Activated naive CD4-positive, alpha-beta T cell treated with anti-CD3 and anti-CD28 coated beads, Interleukin-2, amount 50 U/mL, for 72 hours (primary cell): ENCODE measurements at places on chromosomes 11 and 22.

DNA sequence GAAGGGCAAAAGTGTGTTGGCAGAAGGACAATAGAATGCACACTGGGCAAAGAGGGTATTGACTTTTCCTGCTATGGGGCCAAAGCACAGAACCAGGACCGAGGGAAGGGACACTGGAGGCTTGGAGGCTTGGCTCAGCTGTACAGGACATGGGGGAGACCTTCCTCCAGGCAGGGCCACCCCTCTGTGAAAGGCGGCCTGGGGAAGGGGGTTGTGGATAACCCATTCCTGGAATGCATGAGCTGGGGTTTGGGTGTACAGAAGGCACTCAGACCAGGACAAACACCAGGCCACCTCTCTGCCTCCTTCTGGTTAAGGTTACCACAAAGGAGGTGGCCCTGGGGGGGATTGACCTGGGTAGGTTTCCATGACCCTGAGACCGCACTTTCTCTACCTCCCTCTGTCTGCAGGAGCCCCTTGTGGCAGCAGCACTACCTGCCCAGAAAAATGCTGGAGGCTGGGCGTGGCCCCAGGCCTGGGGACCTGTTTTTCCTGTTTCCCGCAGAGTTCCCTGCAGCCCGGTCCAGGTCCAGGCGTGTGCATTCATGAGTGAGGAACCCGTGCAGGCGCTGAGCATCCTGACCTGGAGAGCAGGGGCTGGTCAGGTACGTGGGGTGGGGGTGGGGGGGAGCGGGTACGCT, 9.6 kb downstream of the P2RY2 start:
- DNase-seq = no peak

DNA sequence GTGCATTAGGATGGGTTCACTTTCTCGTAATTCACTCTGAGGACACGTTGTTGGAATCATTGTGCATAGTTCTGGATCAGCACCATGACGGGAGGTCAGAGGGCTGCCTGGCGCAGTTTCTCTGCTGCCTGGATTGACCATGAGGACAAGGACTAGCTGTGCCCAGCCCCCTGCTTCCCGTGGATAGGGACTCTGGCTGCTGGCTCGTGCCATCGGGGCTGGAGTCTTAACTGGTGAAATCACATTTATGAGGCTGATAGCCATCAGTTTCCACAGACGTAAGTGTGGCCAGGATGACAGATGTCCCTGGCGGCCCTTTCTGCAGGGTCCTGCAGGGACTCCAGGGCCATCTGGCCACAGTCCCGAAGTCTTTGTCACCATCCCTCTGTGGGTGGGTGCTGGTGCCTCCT, 24.1 kb upstream of the GRAMD4 start:
- no peak for DNase-seq

DNA sequence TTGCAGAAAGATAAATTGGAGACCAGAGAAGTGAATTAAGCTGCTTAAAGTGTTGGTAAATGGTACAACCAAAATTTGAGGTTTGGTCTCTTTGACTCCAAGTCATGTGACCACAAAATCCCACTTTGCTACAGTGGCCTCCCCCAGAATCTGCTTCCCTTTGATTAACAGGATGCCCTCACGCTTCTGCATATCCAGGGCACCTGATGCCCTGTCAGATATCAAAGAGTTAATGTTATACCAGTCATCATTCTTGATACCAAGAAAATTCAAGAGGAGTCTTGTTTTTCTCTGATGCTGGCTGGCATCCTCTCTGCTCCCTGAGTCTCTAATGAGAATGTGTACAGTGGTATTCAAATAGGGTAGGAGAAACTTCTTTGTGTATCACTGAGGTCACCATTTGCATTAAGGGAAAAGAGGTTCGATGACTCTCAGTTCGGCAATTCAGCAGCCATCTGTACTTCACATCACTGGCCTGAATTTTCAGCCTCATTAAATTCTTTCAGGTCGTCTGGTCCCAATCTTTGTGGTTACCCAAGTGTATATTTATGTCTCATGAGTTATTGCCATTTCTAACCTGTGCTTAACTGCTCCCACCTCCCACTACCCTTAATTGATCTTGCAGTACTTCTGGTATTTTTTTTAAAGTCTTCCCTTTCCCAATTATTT, 73.9 kb downstream of the BDNF start:
- no peak for DNase-seq

DNA sequence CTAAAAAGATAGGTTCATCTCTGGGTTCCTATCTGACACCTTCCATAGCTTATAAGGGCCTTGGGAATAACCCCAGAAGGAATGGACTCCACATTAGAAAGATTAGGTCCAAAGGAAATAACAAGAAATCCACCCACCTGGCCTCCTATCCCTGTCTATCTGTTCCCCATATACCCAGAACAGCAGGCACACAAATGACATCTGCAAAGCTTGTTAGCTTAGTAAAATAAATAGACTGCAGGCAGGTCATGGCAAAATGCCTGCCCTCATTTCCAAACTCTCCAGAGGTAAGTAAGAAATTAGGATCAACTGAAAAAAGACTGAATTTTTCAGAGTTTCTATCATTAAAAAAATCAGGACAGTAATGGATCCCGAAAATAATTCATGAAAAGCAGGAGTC, 489.5 kb downstream of the DLG2 start:
- no peak for DNase-seq

- DNase-seq = no peak
Observed at GRCh38 chr11:17601676-17602075, 54.6 kb downstream of the OTOG start.

DNA sequence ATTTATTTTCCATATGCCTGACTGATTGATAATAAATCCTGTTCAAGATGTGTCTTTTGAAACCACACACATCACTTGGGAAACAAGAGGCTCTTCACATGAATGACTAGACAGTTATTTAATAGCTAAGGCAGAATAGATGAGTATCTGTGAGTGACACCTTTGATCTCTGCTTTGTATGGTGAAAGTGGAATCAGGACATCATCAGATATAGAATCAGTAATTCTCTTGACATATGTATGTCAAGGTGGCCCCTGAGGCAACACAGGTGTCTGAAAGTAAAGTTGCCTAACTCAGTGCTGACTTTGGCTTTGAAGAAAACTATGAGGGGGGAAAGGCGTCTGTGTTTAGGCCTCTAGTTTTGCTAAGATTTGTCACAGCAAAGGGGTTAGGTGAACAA, 11.5 kb upstream of the CASP4 start:
- no peak for DNase-seq

DNA sequence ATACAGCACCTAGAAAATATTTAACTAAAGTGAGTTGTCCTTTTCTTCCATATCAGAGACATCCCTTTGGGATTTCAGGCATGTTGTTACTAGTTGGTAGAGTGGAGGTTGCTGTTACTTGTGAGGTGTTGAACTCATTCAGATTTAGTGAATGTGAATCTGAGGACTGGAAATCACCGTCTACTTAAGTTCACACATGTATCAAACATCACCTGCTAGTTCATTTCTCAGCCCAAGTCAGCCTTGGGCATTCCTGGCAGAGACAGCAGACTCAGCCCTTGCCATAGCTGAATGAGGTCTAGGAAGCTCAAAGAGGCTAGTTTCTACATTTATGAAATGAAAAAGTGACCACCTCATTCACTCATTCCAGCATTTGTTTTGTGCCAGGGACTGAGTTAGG, 9.7 kb downstream of the KDELR3 start:
- DNase-seq = no peak
